ENCODE measurements at places on chromosomes 12 and 14.
A peak's percentile ranks its signal among the peaks of the same experiment; 100 is the strongest.

DNA sequence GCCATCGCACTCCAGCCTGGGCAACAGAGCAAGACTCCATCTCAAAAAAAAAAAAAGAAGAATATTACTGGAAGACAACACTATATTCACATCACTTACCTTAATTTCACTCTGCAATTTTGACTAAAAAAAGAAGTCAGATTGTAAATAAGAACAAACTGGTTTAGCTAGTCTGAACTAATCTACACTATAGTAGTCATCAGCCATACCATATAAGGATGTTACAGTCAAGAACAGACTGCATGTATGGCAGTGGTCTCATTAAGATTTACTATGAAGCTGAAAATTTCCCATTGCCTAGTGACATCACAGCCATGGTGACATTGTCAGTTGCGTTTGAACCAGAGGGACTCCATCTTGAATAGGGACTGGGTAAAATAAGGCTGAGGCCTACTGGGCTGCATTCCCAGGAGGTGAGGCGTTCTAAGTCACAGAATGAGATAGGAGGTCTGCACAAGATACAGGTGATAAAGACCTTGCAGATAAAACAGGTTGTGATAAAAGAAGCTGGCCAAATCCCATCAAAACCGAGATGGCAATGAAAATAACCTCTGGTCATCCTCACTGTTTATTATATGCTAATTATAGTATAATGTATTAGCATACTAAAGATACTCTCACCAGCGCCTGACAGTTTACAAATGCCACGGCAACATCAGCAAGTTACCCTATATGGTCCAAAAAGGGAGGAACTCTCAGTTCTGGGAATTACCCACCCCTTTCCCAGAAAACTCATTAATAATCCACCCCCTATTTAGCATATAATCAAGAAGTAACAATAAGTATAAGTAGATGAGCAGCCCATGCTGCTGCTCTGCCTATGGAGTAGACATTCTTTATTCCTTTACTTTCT, 51.2 kb downstream of the OSBPL8 start:
- DNase-seq: no peak

GRCh38 chr12:94231709-94232108, 83.3 kb downstream of the PLXNC1 start:
- DNase-seq: no peak

DNA sequence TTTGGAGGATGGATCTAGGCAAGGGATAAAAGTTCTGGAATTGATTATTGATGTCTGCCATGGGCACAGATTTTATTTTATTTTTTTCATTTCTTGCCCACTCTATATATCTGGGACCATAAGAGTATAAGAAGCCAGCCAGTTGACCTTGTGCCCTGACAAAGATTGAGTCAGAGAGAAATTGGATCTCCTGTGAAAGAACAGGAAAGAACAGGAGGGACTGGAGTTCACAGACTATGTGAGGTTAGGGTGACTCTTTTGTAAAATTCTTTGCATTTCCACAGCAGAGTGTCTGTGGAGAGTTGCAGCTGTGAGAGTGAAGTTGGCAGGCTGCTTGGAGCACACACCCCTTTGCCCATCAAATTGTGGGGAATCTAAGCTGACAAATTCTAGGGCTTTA, 358.4 kb upstream of the TBX3 start:
- DNase-seq: no peak

- DNase-seq: no peak
Observed at GRCh38 chr14:91125271-91125660, 11.4 kb downstream of the DGLUCY start.

DNA sequence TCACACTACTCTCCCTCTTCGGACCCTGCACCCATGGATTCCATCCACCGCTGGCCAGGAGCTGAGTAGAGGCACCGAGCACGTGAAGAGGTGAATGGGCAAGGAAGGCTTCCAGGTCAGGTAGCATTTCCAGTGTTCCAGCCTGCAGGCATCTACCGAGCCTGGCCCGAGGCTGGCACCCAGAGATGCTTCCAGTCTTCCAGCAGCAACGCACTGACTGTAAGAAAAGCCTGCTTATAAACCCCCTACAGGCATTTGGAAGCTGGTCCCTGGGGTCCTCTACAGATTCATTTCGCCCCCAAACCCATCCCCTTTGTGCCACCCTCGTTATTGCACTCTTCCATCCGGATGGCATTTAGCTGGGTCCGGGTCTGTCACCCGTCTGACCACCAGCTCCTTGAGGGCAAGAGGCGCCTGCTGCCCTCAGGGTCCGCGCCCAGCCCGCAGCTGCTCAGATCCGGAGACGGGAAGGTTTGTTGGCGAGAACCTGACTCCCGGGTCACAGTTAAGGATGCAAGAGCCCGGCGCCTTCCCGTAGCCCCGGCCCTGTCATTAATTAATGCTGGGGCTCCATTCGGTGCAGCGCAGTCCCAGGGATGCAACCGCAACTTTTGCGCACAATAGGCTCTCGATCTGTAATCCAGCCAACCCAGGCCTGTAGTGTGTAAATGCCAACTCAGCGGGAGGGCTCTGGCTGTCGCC, 614 bp upstream of the MARK3 start:
- no peak for DNase-seq

DNA sequence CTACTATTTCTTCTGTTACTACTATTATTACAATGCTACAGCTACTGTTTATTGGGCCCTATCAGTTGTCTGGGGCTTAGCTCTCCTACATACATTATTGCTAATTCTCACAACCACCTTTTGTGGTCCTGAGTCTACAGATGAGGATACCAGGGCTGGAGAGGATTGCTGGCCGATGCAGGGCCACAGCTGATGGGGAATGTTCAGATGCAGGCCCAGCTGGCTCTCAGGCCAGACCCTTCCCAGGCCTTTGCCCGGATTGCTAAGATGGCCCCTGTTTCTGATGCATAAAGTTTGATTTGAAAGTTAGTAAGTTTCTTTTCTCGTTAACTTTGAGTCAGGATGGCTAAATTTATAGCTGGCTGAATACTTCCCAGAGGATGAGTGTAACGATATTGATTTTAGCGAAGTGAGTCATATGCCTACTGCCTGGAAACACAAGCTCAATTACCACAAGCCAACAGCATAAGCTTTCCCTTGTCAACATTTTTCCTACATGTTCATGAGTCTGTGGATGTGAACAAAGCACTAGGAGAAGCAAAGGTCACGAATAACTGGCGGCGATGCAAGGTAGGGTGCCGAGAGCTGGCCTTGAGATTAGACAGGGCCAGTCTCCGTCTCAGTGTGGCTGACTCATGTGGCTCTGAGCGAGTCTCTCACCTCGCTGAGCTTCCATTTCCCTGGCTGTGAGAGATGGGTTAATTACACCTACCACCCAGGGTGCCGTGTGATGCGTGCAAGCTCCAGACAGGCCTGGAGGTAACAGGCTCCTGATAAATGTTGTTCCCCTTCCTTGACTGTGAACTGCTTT, 111.0 kb downstream of the BEGAIN start:
- no peak for DNase-seq

GRCh38 chr14:92724516-92725340, 23.7 kb downstream of the LGMN start:
- no peak for DNase-seq

- DNase-seq: no peak
Observed at GRCh38 chr14:44404036-44404435, 103.0 kb downstream of the FSCB start.

GRCh38 chr12:130669205-130669557, 46.9 kb downstream of the RIMBP2 start:
- no peak for DNase-seq

GRCh38 chr12:85588221-85588620, 248.0 kb downstream of the RASSF9 start:
- no peak for DNase-seq

DNA sequence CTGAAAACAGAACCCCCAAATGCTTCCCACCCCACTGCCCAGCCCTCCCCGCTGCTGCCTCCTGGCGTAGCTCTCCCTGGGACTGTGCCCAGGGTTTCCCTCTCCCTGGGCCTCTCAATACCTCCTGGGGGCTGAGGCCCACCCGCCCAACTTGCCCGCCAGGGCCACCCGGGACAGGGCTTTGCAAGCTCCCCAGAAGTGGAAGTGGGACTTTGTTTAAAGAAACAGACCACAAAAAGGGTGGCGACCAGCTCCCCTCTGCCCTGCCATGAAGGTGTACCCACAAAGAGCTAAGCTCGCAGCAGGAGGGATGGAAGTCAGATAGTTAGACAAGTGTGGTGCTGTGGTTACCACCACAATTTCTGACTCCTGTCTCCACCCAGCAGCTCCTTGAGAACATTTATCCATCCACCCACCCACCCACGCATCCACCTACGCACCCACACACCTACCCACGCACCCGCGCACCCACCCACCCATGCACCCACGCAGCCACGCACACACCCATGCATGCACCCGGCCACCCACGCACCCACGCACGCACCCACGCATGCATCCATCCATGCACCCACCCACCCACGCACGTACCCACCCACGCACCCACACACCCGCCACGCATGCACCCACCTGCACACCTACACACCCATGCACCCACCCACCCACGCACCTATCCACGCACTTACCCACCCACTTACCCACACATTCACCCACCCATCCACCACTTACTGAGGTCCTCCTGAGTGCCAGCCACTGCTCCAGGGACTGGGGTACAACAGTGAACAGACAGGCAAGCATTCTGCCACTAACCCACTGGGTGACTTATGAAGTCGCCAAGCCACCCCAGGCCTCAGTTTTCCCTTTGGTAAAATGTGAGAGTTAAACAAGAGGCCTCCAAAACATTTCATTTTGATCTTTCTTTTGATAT, 127.3 kb downstream of the SCARB1 start:
- DNase-seq: peak; percentile 11

- no peak for DNase-seq
Observed at GRCh38 chr12:108843187-108843586, 14.2 kb downstream of the SSH1 start.

DNA sequence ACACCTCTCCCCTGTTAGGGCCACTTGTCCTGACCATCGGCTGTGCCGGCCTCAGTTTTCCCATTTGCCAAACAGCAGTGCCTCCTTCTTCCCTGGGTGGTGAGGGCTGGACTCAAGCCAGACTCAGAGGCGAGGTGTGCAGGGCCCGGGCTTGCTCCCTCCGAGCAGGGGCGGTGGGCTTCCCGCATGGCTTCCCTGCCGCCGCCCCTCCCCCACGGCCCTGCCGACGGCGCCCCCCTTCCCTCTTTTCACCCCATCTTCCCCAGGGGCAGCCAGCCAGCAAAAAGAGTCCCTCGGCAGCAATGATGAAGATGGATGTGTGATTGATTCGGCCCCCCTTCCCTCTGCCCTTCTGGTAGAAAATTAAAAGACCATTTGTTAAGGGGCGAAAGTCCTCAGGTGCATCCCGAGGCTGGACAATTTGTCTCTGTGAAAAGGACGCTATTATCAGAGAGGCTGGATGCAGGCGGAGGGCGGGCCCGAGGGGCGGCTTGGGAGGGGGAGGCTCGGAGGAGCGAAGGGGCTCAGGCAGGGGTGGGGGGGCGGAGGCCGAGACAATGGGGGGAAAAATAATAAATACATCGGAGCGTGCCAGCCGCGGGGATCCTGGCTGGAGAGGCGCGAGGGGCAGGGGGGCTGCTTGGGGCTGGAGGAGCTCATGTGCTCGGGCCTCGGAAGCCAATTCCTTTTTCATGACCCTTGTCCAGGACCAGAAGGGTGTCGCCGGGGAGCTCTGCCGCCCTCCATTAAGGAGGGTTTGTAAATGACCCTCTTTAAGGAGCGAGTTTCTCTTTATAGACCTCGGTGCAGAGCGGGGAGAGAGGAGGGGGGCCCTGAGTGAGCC, 48.0 kb upstream of the LHX5 start:
- no peak for DNase-seq

- DNase-seq: no peak
Observed at GRCh38 chr12:79406993-79407392, 283.8 kb downstream of the PAWR start.

GRCh38 chr12:124679047-124679446, 111.6 kb upstream of the NCOR2 start:
- no peak for DNase-seq

GRCh38 chr14:55303691-55304145, 32.5 kb downstream of the FBXO34 start:
- DNase-seq: no peak

- peak; percentile 7 for DNase-seq
Observed at GRCh38 chr14:103188810-103189480, 65.7 kb downstream of the TNFAIP2 start.

GRCh38 chr12:30756074-30756473, 1.3 kb upstream of the CAPRIN2 start:
- no peak for DNase-seq

DNA sequence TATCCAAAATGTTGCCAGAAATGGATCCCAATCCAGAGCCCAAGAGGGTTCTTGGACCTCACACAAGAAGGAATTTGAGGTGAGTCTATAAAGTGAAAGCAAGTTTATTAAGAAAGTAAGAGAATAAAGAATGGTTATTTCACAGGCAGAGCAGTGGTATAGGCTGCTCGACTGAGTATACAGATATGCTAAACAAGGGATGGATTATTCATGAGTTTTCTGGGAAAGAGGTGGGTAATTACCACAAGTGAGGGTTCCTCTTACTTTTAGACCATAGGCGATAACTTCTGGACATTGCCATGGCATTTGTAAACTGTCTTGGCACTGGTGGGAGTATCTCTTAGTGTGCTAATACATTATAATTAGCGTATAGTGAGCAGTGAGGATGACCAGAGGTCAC, 73.6 kb downstream of the ETNK1 start:
- no peak for DNase-seq

DNA sequence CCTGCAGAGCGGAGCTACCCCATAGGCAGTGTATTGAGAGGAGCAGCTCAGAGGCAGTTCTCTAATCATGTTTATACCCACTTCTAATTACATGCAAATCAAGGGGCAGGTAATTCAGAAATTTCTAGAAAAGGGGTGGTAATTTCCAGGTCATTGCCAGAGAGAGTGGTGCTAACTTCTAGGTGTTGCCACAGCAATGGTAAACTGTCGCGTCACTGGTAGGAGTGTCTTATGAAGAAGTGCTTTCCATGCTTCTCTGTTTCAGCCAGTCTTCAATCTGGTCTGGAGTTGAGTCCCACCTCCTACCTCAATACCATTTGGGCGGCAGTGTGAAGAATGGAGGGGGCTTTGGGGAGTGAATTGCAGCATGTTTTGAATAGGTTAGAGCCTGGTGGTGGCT, 8.5 kb upstream of the AMN1 start:
- no peak for DNase-seq

DNA sequence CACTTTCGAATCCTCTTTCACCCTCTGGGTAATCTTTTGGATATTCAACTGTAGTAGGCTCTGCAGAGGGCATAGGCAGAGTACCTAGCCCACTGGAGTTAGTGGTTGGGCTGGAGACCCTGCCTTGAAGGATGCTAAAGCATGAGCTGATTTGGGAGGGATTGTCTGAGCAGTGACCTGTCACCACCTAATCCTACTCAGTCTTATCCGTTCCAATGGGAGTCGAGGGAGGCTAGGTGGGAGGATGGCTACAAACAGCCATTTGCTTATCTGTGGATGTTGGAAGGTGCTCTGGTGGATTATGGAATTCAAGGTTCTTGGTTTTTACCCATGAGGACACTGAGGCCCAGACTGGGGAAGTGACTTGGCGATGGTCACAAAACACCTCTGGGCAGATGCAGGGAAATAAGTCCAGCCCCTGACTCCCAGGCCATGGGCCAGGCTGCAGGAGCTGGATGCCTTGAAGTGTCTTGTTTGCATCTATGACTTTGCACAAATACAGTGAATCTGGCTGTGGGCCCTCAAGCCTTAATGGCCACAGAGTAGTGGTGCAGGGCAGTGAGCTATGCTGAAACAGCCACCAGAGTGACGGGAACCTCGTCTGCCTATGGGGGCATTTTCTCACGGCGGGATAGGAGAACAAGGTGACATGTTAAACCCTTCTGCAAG, 3.7 kb downstream of the KMT5A start:
- no peak for DNase-seq
